Ureter (tissue), 1 donor: ENCODE measurements at places on chromosomes 11 and 22. TPM values are rescaled to one million over a fixed set of nuclear protein-coding genes. Genes with fewer than 3 reads are reported as not detected.

DNA sequence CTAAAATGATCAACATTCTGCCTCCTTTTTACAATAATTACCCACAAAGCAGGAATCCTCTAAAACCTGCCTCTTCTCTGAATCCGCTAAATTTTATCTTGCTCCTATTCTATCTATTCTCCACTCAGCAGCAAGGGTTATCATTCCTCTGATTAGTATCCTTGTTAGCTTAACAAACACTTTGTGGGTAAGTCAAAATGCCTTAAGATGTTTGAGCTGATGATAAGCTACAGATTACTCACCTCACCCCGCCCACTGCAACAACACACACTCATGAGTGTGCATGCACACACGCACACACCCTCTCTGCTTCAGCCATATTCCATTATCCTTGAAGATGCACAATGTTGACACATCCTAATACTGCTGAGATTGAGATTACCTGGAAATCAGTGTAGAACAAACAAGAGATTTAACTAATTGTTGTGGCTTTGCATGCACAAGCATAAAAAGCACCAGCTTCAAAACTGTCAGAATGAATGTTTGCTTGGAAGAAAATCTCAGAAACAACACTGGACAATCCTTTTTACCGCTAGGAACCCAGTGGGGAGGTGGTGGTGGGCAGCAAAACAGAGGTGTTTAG is 130.9 kb downstream of the BBOX1 start:
- DNase-seq: no peak

Gene KBTBD3
- total RNA-seq: 13.2 TPM

DNA sequence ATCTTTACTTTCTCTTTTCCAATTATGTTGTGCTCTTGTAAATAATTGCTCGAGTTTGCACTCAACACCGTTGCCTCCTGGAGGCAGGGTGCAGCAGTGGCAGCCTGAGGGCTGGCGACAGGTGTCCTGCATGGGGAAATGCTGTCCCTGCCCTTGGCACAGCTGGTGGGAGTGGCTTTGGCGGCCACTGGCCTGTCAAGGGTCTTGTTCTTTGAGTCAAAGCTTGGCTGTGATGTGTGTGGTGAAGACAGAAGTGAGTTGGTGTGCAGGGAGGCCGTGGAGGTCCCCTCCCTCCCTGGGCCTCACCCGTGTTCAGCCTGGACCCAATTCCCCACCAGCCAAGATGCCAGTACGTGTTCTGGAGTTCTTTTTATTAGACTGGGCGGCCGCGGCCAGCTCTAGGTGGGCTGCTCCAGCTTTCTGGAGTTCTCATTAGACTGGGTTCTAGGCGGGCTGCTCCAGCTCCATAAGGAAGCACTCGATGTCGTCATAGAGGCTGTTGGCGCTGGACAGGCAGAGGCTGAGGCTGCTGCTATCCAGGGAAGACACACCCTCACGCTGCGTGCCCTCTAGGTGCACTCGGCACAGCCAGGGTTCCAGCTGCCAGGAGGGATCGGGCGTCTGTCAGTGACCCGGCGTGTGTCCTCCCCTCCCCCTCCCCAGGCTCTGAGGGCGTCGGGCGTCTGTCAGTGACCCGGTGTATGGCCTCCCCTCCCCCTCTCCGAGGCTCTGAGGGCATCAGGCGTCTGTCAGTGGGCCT is 3.4 kb downstream of the IRF7 start:
- DNase-seq: no peak

DNA sequence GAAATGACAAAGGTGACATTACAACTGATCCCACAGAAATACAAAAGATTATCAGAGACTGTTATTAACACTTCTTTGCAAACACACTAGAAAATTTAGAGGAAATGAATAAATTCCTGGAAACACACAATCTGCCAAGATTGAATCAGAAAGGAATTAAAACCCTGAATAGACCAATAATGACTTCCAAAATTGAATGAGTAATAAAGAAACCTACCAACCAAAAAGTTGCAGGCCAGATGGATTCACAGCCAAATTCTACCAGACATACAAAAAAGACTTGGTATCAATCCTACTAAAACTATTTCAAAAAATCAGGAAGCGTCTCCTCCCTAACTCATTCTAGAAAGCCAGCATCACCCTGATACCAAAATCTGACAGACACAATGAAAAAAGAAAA is 17.2 kb downstream of the RAB38 start:
- DNase-seq: no peak

- no peak for DNase-seq
Measured at GRCh38 chr22:34902335-34902734, 163.6 kb upstream of the ISX start.

DNA sequence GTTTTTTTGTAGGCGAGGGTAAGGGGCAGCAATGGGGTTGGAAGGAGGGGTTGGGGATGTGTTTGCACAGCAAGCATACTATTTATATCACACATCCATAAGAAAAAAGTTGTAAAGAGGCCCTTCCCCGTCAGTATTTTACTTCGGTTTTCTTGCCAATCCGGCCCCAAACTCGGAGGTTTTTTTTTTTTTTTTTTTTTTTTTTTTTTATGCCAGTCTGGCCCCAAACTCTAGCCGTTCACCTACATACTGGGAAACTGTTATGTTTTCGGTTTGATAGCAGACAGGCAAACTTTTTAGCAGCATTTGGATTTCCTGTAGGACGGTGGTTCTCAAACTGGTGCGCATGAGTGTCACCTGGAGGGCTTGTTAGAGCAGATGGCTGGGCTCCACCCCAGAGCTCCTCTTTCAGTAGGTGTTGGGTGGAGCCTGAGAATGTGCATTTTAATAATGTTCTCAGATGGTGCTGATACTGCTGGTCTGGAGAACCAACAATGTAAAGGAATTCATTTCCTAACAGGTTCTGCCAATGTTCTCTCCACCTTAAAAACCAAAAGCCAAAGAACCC is 76.5 kb upstream of the ZBED5 start:
- DNase-seq: no peak

Gene CABP7
- not detected for total RNA-seq

GRCh38 chr11:30333405-30333804 is 10.5 kb downstream of the ARL14EP start:
- no peak for DNase-seq

GRCh38 chr11:134949121-134950090 is 537.4 kb upstream of the B3GAT1 start:
- DNase-seq: no peak

Gene CASP5
- total RNA-seq: not detected

GRCh38 chr22:38074181-38075104 is 9.5 kb downstream of the SLC16A8 start:
- DNase-seq: no peak

Gene RPUSD4
- 24.7 TPM for total RNA-seq

DNA sequence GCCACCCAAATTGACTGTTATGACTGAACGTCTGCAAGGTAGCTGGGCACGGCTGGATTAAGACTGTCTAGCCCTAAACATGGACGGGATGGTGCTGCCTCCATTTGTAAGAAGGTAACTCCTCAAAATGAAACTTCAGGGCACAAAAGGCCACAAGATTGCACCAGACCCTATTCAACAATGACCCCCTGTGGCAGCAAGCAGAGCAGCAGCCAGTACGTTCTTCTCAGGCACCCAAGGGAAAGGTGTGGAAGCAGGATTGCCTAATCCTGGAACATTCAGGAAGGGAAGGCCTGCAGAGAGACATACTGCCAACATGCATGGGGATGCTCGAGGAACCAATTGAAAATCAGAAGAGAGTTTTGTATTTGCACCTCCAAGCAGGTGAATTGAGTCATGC is 4.5 kb upstream of the TBX10 start:
- DNase-seq: no peak

Gene C11orf97
- total RNA-seq: not detected

- DNase-seq: no peak
Measured at GRCh38 chr11:113634940-113635575, 71.0 kb downstream of the TMPRSS5 start.

GRCh38 chr11:83249972-83250593 is 36.1 kb downstream of the CCDC90B start:
- no peak for DNase-seq

Gene RCOR2
- total RNA-seq: 2.0 TPM

- DNase-seq: no peak
Measured at GRCh38 chr22:49133541-49133940, 694.1 kb downstream of the BRD1 start.

- no peak for DNase-seq
Measured at GRCh38 chr11:59062602-59063529, 23.2 kb upstream of the GLYATL1B start.

DNA sequence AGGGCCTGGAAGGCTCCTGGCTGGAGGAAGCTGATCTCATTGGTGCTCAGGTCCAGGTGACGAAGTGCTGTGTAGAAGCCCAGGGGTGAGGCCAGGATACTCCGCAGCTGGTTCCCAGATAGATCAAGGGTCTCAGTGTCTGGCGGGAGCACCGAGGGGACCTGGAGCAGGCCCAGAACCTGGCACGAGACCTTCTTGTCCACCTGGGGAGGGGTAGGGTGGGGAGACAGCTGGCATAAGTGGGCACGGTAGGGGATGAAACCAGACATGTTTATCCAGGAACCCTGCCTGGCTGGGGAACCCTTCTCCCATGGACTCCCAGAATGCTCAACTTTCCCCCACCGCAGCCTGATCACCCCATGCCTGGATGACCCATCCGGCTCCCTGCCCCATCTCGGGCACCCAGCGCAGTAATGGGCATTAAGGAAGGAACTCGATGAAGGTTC is 9.2 kb downstream of the LRRC32 start:
- no peak for DNase-seq

DNA sequence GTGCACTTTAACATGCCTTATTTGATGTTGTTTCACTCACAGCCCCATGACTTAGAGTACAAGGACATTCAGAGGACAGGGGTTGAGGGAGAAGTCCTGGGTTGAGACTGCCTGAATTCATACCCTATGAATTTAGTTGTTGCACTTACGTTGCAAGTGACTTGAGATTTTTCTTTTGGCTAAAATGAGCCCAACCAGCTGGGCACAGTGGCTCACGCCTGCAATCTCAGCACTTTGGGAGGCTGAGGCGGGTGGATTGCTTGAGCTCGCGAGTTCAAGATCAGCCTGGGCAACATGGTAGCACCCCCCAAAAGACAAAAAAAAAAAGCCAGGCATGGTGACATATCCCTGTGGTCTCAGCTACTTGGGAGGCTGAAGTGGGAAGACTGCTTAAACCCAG is 7.3 kb upstream of the GRK3 start:
- DNase-seq: no peak

DNA sequence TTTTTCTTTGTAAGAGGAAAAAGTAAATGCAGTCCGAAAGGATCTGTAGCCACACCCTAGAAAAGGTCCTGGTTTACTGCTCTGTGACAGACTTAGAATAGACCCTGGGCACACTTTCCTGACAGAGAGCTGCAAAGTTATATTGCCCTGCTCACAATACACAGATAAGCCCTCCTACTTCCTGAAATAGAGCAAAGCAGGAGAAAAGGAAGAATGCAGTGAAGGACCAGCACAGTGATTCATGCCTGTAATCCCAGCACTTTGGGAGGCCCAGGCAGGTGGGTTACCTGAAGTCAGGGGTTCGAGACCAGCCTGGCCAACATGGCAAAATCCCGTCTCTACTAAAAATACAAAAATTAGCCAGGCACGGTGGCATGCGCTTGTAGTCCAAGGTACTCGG is 2.2 kb downstream of the CYB561A3 start:
- DNase-seq: no peak

GRCh38 chr22:38191731-38192474 is 9.9 kb upstream of the MAFF start:
- no peak for DNase-seq

- DNase-seq: no peak
Measured at GRCh38 chr11:115409691-115410220, 94.5 kb downstream of the CADM1 start.

DNA sequence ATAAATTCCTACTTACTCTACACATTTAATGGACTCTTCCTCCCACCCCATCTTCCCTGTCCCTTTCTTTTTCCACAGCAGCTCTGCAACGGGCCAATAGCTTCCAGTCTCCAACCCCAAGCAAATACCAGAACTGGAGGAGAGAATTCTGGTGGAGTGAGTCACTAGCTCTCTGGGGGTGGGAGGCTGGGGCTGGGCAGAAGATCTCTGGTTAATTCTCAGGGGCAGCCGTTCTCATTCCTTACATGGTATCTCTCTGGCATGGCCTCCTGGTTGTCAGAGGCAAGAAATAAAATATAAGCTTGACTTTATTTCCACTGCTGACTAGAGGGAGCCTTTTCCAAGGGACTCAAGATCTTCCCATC is 90.4 kb upstream of the PARVA start:
- DNase-seq: peak; percentile 69

- DNase-seq: peak; percentile 41
Measured at GRCh38 chr11:76626921-76627401, 43.6 kb downstream of the LRRC32 start.

DNA sequence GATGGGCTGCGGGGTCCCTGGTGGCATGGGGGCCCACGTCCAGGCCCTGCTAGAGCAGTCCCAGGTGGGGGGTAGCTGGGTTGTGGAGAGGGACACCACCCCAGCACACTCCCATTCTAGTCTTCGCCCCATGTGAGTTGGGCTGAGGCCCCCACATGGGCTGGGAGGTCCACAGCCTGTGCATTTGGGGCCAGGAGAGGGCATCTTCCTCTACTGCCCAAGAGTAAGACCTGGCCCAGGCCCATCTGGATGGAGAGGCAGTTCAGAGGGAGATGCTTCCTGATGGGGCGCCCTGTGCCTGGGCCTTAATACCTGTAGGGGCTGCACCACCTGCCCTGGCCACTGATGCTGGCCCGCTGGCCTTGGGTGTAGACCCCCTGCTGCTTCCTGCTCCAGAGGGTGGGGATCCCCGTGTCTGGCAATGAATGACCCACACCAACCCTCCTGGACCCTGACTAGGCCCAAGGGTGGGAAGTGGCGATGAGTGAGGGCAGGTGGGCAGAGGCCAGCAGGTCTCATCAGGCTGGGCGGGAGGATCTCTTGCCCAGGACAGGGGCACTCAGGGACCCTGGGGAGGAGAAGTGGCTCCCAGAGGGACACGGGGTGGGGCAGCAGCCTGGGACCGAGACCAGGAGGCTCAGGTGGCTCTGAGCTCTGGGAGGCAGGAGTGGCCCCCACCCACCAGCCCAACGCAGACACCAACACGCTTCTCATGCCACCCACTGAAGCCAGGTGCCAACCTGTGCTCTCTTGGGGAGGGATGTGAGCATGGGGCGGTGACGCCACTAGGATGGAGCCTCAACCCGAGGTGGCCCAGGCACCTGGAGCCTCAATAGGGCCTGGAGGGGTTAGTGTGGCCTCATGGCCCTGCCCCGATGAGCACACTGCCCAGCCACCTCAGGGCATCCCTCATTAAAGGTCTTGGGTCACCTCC is 17.4 kb upstream of the GNB1L start:
- DNase-seq: peak; percentile 39

Gene NUCB2
- total RNA-seq: 60.1 TPM

GRCh38 chr11:128553662-128554362 is 33.5 kb downstream of the ETS1 start:
- DNase-seq: no peak

Gene CCDC188
- total RNA-seq: 2.6 TPM

Gene CARD16
- total RNA-seq: 14.3 TPM

Gene KCNC1
- total RNA-seq: not detected
